AG09319 (cell line): ENCODE measurements at places on chromosomes 1 and 21.

GRCh38 chr1:63682936-63683335 lies 89.7 kb downstream of the PGM1 start:
- no peak for DNase-seq

GRCh38 chr1:231985296-231986023 lies 358.9 kb downstream of the DISC1 start:
- DNase-seq: no peak

GRCh38 chr1:158046715-158047510 lies 53.5 kb downstream of the KIRREL1 start:
- no peak for DNase-seq

DNA sequence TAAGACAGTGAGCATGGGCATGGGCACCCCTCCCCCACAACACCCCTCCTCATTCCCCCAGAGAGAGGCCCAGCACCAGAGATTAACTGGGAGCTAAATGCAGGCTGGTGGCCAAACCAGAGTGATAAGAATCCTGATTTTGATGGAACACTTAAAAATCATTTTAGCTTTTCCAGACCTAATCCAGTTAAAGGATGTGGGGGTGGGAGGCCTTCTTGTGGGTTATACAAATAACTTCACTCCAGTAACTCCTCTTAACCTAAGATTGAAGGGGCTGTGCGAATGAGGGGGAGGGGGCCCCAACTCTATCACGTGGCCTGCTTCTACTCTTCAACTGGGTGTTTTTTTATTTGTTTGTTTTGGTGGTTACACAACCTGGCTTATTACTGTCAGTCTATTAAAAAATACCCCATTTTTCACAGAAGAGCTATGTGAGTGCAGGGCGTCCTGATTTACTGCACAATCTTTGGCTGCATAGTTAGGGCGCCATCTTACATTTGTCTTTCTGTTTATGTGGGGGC lies 398.1 kb upstream of the LYPLAL1 start:
- no peak for DNase-seq
